ENCODE measurements at places on chromosomes 12 and 14.
A peak's percentile ranks its signal among the peaks of the same experiment; 100 is the strongest.

GRCh38 chr14:50984036-50984710 is 39.9 kb upstream of the PYGL start:
- DNase-seq, result no peak

DNA sequence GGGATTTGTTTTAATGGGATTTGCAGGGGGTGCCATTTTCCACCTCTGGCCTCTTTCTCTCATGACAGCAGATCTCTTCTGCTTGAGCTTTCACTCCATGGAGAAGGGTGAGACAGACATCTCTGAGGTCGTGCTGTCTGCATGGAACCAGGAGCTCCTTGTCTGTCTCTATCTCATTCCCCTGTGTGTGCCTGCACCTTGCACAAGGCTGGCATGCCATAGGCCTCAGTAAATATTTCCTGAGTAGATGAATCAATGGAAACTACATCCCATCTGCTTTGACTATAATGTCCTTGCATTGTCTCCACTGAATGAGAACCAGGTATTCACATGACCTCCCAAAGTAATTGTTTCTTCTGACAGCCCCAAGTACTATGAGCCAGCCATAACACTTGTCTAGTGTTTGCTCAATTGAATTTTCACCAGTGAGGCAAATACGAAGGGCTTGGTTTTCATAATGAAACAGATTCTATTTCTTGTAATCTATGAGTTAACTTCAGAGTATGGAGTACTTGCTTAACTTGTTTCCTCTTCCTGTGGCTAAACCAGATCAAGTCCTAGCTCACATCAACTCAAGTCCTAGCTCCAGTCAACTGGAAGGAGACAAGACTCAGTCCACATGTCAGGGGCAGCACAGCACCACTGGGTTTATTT is 32.3 kb downstream of the KCNK13 start:
- peak; percentile 16 for DNase-seq

DNA sequence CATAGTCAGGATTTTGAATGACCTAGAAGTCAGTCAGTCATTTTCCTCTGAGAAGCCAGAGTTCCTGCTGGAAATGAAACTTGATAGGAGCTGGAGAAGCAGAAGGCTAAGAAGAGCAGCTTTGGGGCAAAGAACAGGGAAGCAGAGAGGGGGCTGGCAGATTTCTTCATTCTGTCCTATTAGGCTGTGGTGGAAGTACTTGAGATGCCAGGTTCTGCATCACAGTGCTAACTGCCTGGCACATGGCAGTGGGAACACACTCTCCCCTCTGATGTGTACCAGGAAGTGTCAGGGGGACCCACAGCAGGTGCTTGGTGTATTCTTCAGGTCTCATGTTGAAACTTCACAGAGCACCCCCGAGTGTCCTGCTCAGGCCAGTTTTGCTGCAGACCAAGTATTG is 61.0 kb downstream of the SUSD6 start:
- no peak for DNase-seq

GRCh38 chr12:47650469-47650868 is 55.4 kb downstream of the RPAP3 start:
- no peak for DNase-seq

DNA sequence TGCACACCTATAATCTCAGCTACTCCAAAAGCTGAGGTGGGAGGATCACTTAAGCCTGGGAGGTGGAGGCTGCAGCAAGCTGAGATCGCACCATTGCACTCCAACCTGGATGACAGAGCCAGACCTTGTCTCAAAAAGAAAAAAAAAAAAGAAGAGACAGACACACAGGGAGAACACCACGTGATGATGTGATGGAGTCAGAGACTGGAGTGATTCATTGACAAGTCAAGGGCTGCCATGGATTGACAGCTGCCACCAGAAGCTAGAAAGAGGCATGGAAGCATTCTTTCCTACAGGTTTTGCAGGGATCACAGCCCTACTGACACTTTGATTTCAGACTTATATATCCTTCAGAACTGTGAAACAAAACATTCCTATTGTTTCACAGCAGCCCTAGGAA is 3.5 kb upstream of the HCFC2 start:
- DNase-seq, result no peak

- DNase-seq, result no peak
These were observed 74.6 kb downstream of the CHGA start for GRCh38 chr14:92997343-92998061.

GRCh38 chr14:38206689-38207376 is 871 bp upstream of the SSTR1 start:
- no peak for DNase-seq

DNA sequence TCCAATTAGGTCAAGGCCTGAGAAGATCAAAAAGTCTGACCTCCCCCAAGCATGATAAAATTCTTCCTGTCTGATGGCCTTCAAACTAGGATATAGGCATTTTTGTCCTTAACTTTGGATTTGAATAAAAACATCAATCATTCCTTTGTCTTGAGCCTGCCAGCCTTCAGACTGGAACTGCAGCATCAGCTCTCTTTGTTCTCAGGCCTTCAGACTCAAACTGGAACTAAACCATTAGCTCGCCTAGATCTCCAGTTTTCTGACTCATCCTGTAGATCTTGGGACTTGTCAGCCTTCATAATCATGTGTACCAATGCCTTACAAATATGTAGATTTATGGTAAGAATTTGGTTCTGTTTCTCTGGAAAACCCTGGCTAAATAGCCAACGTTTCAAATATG is 721.7 kb downstream of the GALC start:
- no peak for DNase-seq

DNA sequence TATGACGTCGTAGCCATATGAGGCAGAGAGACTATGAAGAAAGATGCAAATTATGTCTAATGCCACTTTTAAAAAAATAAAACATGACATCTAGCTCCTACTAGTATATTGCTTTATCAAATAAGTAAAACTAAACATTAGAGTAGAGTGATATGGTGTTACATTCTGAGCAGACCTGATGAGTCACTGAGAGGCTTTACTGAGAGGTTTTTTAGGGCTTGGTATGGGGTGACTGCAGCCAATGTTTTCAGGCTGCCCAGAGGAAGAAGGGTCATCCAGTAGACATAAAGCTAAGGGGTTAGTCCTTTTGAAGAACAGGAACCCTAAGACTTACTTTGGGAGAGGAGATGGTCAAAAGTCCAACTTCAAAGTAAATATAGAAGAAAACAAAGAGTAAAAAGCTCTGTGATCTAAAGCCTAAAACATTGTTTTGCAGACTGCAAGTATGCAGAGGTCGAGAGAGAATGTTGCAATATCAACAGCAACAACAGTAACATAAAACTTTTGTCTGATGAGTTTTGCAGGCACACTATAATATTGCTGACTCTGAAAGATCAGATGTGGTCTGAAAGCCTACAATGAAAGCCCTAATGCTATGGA is 774.7 kb downstream of the TMTC2 start:
- no peak for DNase-seq

GRCh38 chr12:132622437-132623071 is 4.0 kb downstream of the P2RX2 start:
- peak; percentile 70 for DNase-seq

GRCh38 chr12:68779280-68779679 is 28.7 kb upstream of the MDM2 start:
- DNase-seq, result no peak

GRCh38 chr12:58668871-58669270 is 251.4 kb downstream of the LRIG3 start:
- peak; percentile 9 for DNase-seq

DNA sequence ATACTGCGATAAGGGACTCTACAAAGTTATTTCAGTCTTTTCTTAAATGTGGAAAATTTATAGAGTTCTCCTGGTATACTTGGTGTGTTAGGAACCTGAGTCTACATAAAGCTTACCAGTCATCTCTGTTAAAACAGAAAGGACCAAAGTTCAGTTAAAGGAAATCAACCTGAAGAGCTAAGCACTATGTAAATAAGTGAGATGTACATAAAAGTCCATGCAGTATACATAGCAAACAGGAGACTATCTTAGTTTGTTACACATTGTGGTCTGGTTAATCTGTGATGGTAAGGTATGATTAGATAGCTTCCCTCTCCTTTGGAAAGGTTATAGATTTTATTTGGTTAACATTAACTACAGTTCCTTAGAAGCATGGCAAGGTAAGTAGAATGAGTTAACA is 75.9 kb downstream of the ATP2B1 start:
- DNase-seq, result no peak

- no peak for DNase-seq
These were observed 57.7 kb downstream of the HMGA2 start for GRCh38 chr12:65881965-65882413.

DNA sequence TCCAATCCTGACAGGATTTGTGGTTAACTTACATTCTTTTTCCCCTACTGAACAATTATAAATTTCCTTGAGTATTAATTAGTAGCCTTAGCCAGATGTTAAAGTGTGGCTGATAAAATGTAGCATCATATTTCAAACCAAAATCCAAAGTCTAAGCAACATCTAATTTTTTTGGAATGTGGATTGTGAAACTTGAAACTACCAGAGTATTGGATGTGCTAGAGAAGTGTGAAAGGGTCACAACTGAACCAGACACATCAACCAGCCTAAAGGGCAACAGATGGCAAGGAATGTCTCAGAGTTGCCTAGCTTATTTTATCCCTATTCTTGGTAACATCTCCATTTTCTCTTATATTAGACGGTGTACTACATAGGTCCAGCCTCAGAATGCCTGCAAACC is 153.1 kb upstream of the DCN start:
- DNase-seq, result no peak

DNA sequence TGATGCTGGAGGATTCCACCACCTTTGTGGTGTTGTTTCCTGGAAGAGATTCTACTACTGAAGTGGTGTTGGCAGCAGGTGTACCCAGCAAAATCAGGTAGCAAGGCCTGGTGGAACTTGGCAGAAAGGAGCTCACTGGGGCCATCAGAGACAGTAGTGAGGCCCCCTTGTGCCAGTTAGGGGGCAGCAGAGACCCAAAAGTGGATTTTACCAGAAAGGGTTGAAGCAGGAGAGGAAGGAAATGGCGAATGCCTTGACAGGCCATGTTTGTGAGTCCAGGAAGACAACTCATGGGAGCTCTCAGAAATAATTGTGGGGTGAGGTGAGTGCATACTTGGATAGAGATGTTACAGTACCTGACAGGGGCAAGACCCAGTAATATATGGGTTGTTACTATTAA is 137.7 kb upstream of the FGD4 start:
- DNase-seq, result peak; percentile 27

- peak; percentile 19 for DNase-seq
These were observed 30.7 kb upstream of the ESR2 start for GRCh38 chr14:64324895-64325294.

GRCh38 chr12:120680165-120680738 is 6.7 kb upstream of the MLEC start:
- DNase-seq, result no peak

GRCh38 chr12:15726027-15726877 is 62.9 kb downstream of the EPS8 start:
- DNase-seq, result no peak

DNA sequence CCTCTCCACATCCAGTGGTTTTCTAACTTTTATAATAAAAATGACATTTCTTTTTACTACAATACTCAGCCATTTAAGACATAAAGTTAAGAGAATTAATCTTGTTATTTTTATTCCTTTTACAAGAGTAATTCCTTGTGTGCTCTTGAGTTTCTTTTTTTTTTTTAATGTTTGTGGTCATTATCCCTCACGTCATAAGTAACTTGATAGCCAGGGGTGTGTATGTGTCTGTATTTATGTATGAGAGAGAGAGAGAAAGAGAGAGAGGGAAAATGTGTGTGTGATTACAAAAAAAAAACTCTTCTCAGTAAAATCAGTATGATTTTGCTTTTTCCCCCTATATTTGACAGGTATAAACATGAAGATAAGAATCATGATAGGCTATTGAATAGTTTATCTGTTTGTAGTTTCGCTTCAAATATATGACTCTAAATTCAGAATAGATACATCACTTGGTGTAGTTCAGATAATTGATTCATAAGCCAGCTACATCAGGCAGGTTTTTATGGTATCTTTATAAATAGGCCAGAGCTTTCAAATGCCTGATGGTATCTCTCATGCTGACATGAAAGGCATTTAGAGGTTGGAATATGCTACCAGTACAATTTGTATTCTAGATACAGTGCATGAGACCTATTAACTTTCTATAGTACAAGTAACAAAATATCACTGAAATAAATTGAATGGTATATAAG is 34.9 kb downstream of the RERGL start:
- no peak for DNase-seq

GRCh38 chr12:100860611-100861010 is 66.0 kb downstream of the ANO4 start:
- DNase-seq, result no peak
